ENCODE measurements at places on chromosomes 1 and 21. TPM values are rescaled to one million over a fixed set of nuclear protein-coding genes. Genes with fewer than 3 reads are reported as not detected.
A peak's percentile ranks its signal among the peaks of the same experiment; 100 is the strongest.

GRCh38 chr1:156802421-156802935 lies 14.2 kb downstream of the SH2D2A start:
- no peak overlapping the region for H3K4me3 ChIP-seq
- H3K4me1 ChIP-seq, result peaks cover 29% of the 10 kb centered on the region
- H3K36me3 ChIP-seq, result peaks cover 51% of the 10 kb centered on the region
- DNase-seq, result no peak

The GJB3 gene
- not detected for total RNA-seq

The PRMT6 gene
- total RNA-seq, result 23.3 TPM

The MANEAL gene
- 1.0 TPM for total RNA-seq

The WNT2B gene
- 0.21 TPM for total RNA-seq

- peaks cover 66% of the 10 kb centered on the region for H3K27me3 ChIP-seq
- peaks cover 66% of the 10 kb centered on the region for H3K4me1 ChIP-seq
- no peaks in the 10 kb centered on the region for H3K36me3 ChIP-seq
- H3K27ac ChIP-seq, result peak overlapping the region; percentile 40
- H3K4me3 ChIP-seq, result peak overlapping the region; percentile 84
- no peak for DNase-seq
Measured at GRCh38 chr1:197917805-197918651, 856 bp downstream of the LHX9 start.

The CNKSR1 gene
- 3.6 TPM for total RNA-seq

- no peak overlapping the region for H3K27ac ChIP-seq
- H3K36me3 ChIP-seq, result no peaks in the 10 kb centered on the region
- DNase-seq, result no peak
- H3K27me3 ChIP-seq, result peaks cover 25% of the 10 kb centered on the region
- no peaks in the 10 kb centered on the region for H3K4me1 ChIP-seq
- H3K4me3 ChIP-seq, result no peak overlapping the region
Measured at GRCh38 chr1:64263856-64264255, 60.4 kb downstream of the UBE2U start.

- DNase-seq, result no peak
- peaks cover 5% of the 10 kb centered on the region for H3K36me3 ChIP-seq
- no peaks in the 10 kb centered on the region for H3K27me3 ChIP-seq
- H3K4me1 ChIP-seq, result peaks cover 34% of the 10 kb centered on the region
Measured at GRCh38 chr1:153841463-153841994, 66.3 kb downstream of the SLC27A3 start.

The F13B gene
- total RNA-seq, result not detected

DNA sequence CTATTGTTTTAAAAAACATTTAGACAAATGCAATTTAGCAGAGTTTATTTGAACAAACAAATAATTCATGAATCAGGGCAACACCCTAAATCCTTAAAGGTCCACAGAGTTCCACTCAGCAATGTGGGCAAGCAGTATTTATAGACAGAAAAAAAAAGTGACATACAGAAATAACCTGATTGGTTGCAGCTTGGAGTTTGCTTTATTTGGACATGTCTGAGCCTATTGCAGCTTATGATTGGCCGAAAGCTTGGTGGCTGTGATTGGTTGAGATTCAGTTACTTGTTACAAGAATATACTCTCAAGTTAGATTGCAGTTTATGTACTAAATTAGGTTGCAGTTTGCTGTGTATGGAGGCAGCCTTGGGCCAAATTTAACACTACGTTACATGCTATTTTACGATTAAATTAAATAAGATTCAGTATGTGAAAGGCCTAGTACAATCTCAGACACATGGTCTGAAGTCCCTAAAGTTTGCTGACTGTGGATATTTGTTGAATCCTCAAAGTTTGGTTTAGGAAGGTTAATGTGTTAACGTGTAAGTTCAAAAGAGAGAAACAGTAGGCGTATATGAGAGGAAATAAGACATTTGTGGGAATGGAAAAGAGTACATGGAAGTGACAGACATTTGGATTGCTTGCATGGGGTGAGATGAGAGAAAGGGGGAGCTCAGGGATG lies 6.9 kb upstream of the CAMSAP2 start:
- no peaks in the 10 kb centered on the region for H3K4me1 ChIP-seq
- no peak for DNase-seq
- H3K27ac ChIP-seq, result no peak overlapping the region

DNA sequence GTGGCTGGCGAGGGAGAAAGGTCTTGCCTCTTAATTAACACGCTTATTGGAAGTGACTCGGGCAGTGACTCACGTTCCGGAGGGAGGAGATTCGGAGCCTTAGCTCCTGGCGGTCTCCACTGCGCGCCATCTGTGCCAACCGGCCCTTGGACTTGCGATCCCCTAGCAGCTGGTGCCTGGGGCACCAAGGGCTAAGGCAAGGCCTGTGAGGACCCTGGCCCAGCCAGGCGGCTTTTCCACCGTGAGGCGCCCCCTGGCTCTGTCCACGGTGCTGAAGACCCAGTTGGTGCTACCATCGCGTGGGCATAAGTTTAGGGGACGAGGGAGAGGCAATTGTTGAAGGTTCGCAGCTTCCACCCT lies 1.3 kb upstream of the SYT6 start:
- peak overlapping the region; percentile 69 for H3K4me3 ChIP-seq
- H3K4me1 ChIP-seq, result peaks cover 2% of the 10 kb centered on the region
- no peaks in the 10 kb centered on the region for H3K36me3 ChIP-seq
- H3K27ac ChIP-seq, result no peak overlapping the region
- peak; percentile 22 for DNase-seq
- H3K27me3 ChIP-seq, result peaks cover 74% of the 10 kb centered on the region

GRCh38 chr1:109056064-109056463 lies 14.2 kb upstream of the WDR47 start:
- H3K36me3 ChIP-seq, result no peaks in the 10 kb centered on the region
- H3K4me1 ChIP-seq, result no peaks in the 10 kb centered on the region
- DNase-seq, result no peak
- no peaks in the 10 kb centered on the region for H3K27me3 ChIP-seq
- H3K4me3 ChIP-seq, result no peak overlapping the region
- H3K27ac ChIP-seq, result no peak overlapping the region

GRCh38 chr1:208461680-208462079 lies 217.5 kb upstream of the PLXNA2 start:
- peaks cover 40% of the 10 kb centered on the region for H3K27me3 ChIP-seq
- H3K4me3 ChIP-seq, result no peak overlapping the region
- H3K27ac ChIP-seq, result no peak overlapping the region
- no peak for DNase-seq
- no peaks in the 10 kb centered on the region for H3K36me3 ChIP-seq

The CFHR3 gene
- total RNA-seq, result not detected

Measured in naive thymus-derived CD8-positive, alpha-beta T cell (primary cell).